ENCODE measurements at places on chromosomes 2 and 18.

DNA sequence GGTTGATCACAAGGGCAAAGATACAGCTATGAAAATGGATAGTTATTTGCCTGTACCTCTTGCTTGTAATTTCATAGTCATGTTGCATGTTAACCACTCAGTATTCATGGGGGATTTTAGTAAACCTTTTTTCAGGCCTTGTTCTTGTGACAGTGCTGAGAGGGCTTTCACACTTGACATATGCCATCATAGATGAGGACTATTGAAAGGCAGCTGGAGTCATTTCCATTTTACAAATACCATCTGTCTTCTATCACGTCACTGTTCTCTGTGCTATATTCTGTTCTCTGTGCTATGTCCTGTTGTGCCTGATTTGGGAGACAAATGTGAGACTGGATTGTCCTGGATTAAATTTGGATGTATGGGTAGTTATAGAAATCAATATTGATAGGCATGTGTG is 131.7 kb downstream of the LYPD6B start:
- no peak for DNase-seq

GRCh38 chr2:133561045-133561852 is 7.0 kb downstream of the NCKAP5 start:
- no peak for DNase-seq

DNA sequence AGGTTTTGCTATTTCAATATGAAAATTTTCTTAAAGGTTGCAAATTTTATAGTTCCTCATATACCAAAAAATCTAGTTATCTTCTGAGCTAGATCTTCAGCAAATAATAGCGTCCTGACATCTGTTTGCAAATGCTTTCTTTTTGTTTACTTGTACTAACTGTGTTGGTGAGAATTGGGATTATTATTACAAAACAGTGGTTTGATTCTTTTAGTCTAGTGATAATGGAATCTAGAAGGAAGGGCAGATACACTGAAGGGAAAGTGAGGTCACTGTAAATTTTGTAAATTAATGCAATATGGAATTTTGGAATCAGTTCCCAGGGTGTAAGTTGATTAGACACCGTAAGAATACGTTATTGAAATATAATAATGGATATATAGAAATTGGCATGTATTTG is 36.2 kb upstream of the NT5C1B start:
- DNase-seq: no peak

GRCh38 chr2:102277202-102277700 is 34.1 kb upstream of the IL1RL1 start:
- no peak for DNase-seq

GRCh38 chr2:30629866-30630265 is 177.4 kb downstream of the CAPN13 start:
- DNase-seq: no peak

DNA sequence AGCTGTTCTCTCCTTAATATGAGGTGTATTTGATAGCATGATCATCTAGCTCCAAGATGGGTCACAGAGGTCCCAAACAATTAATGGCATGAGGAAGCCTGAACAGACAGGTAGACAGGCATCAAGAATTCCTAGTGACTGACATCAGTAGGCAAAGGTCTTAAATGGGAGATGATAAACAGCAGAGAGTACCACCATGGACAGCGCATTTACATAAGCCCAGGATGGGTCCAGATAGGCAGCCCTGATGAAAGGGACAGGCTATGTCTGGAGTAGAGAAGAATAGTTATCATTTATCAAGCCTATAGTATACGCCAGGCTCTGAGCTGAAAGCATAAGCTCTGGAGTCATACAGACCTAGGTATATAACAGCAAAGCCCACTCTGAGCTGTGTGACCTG is 434.7 kb upstream of the SETBP1 start:
- no peak for DNase-seq

DNA sequence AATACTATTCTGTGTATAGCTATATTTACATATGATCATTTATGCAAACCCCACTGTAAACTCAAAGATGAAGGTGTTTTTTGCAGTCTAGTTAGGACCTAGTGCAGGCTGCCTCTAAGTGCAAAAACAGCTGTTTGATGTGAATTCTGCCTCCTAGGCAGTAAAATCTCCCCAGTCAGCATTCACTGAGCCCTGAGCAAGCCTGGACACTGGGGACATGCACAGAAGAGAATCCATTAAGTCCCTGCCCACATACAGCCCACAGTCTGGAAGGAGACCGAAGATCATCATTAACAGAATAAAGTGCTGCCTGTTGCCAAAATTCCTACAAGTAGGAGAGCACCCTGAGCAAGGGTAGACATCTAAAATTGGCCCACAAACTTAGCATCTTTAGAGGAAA is 14.4 kb upstream of the BIN1 start:
- no peak for DNase-seq

DNA sequence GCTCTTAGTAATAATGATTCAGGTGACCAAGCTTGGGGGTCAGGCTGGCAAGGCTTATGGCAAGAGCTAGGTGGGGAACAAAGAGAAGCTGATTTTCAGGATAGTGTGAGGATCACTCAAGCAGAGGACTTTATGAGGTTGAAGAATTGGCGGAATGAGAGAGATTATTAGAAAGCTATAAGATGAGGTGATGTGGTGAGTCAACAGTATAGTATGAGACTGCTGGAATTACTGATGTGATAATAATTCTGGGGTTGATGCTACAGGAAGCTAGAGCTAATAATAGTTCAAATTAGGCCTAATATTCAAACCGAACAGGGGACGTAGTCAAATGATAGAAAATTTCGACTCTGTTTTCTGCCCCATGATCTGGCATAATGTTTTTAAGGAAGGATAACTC is 2115.3 kb upstream of the PIK3C3 start:
- no peak for DNase-seq

DNA sequence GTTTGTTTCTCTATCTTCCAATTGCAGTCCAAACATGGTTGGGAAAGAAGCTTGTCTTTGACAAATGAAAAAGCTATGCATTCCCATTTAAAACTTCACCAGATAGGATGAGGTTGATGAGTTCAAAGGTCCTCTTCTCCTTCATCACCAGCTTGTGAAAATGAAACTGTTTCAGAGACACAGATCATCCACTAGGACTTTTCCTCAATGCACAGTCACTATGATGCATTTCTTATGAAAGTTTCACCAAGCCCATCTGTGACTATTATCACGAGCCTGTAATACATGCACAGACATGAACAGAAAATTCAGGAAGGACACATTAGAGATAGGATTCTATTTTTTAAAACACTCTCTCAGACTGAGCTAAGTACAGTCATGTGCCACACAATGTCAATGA is 644.4 kb downstream of the PLCL1 start:
- no peak for DNase-seq

DNA sequence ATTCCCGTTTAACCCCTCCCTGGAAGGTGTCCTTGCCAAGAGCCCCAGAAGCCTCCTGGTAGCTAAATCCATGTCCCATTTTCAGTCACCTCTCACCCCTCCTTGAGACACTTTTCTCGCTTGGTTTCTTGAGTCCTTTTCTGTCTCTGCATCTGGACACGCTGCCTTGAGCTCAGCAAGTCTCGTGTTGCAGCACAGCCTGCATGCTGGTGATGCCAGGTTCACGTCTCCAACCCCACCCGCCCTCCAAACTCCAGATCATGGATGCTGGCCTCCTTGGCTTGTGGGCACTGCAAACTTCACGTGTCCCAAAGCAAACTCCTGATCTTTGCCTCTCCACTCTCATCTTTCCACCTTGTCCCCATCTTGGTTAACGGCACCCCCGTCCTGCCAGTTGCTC is 39.3 kb downstream of the CENPO start:
- no peak for DNase-seq

- DNase-seq: no peak
Measured at GRCh38 chr2:223283771-223284170, 231.8 kb downstream of the KCNE4 start.

DNA sequence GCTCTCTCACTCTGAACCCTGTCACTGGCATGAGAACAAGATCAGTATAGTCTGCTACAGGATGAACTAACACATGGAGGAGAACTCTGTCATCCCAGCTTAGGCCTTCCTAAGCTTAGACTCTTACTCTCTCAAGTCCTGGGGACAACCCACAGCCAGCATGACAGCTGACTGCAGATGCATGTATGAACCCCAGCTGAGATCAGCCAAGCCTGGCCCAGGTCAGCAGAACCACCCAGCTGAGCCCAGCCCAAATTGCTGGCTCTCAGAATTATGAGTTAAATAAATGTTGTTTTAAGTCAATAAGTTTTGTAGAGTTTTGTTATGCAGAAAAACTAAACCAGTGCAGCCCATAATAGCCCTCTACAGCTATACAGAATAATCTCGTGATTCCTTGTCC is 287.3 kb downstream of the TNS1 start:
- DNase-seq: no peak

DNA sequence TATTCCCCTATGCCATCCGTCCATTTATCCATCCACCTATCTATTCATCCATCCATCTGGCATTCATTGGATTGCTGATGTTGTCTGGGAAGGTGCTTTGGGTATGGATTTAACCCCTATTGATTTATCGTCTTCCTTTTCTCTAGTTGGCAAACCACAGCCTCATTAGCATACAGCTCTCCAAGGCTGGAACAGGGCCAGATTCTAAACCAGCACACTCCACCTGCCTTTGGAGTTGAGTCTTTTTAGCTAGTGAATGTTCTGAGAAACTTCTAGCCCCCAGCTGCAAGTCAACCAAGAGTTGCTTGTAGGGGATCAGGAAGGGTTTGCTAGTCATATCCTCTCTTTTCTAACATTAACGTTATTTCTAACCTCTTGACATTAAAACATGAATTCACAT is 90.7 kb downstream of the NRP2 start:
- no peak for DNase-seq

DNA sequence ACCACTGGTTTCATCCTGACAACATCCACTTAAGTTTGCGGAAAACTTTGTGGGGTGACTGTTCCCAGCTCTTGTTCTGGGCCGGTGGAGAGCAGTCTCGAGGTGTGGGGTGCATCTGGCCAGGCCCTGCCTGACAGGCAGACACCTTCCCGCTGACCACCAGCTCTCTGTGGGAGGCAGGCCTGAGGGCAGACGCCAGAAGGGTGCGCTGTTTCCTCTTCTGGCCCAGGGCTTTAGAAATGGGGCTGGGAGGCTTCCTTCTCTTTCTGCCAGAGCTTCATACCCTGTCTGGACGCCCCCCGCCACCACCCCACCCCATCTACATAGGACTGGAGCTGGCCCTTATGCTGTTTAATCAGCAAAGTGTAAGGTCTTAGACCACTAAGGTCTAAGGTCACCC is 263.8 kb downstream of the LOXHD1 start:
- DNase-seq: no peak
